Retinal pigment epithelial cell (primary cell): ENCODE measurements at places on chromosomes 2 and 18.

GRCh38 chr2:153403940-153404339 is 74.6 kb downstream of the RPRM start:
- DNase-seq, result no peak

GRCh38 chr2:19128148-19128547 is 230.3 kb downstream of the OSR1 start:
- no peak for DNase-seq

- no peak for DNase-seq
These were observed 17.4 kb downstream of the CLUL1 start for GRCh38 chr18:614193-614592.

- no peak for DNase-seq
These were observed 218.1 kb downstream of the ARHGAP15 start for GRCh38 chr2:143347271-143347695.

- DNase-seq, result no peak
These were observed 3.6 kb downstream of the PAPOLG start for GRCh38 chr2:60759654-60760053.

- DNase-seq, result no peak
These were observed 58.3 kb downstream of the FEZ2 start for GRCh38 chr2:36539631-36540030.

DNA sequence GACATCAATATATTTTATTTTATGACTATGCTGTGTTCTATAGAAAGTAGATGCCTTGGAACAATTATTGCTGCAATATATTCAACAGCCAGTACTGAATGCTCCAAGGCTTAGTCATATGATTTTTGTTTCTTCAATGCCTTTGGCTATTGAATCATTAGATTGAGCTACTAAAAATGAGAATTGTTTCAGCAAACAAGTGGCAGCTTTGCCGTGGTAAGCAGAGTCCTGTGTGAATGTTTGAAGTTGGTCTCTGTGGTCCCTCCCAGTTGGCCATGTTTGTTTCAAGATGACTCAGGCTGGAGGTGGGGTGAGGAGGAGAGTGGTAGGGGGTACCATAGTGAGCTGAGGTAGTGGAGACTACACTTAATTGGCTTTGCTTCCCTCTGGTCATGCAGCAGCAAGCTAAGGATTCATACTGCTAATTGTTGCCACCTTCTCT is 198.6 kb upstream of the EPAS1 start:
- DNase-seq, result no peak

GRCh38 chr2:236507393-236508085 is 62.1 kb upstream of the ACKR3 start:
- DNase-seq, result peak; percentile 15

- peak; percentile 29 for DNase-seq
These were observed 160.4 kb upstream of the PID1 start for GRCh38 chr2:229431327-229431954.

- peak; percentile 38 for DNase-seq
These were observed 7.0 kb downstream of the DGKD start for GRCh38 chr2:233361297-233361696.

DNA sequence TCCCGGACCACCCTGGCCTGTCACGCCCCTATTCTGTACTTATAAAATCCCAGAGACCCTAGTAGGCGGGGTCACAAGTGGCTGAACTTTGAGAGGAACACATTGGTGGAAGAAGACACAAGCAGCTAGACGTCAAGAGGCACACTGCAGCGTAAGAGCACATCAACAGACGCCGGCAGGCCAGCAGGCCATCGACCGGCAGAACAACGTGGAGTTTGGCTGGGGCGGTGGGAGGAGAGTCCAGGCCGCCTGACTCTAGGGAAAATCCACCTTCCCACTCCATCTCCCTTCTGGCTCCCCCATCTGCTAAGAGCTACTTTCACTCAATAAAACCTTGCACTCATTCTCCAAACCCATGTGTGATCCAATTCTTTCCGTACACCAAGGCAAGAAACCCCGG is 601.8 kb upstream of the CDH2 start:
- no peak for DNase-seq

GRCh38 chr2:172050479-172051125 is 34.7 kb upstream of the DLX1 start:
- DNase-seq, result no peak

- no peak for DNase-seq
These were observed 50.1 kb upstream of the CRACDL start for GRCh38 chr2:98985905-98986666.

DNA sequence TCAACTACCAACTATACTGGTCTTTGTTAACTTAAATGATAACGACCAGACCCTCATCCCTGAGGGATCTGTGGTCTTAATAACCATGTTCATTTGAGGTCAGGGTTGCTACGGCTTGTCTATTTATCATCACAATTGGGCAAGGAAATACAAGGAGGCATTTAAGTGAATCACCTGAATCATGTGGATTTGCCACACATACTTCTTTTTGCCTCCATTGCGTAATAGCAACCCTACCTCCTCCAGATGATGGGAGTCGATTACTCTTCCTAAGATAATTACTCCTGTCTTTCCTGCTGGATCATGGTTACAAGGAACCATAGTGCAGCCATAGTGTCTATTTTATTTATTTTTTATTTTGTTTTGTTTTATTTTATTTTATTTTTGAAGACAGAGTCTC is 42.2 kb downstream of the TAF4B start:
- DNase-seq, result no peak

GRCh38 chr2:96622544-96622943 is 15.6 kb downstream of the KANSL3 start:
- no peak for DNase-seq

GRCh38 chr18:59605633-59606192 is 91.5 kb downstream of the CCBE1 start:
- DNase-seq, result no peak

DNA sequence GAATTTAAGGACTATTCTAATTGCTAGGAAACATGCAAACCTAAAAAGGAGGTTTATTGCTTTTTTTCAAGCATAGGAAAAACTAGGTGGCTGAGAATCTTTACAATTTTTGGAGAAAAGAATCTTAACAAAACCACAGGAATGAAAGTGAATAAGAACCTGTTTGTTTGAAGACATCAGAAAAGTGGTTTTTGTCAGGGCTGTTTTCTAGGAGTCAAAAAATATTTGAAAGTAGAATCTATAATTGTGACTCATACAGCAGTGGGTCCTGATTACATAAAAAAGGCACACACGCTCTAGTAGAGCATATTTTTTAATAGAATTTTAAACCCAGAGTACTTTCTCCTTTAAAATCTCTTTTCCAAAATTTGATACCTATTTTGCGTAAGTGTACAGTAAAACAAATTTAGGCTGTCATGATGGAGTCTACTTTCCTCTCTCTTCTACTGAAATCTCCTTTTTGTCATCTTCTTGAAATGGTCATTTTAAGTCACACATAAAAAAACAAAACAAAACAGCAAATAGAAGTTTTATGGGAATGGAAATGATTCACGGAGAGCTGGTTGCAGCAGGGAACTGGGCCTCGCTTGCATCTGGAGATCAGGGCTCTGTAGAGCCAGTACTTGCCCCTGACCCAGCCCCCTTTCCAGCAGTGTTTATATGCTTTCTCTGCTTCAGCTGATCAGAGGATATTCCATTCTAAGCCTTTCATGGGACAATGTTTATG is 59.1 kb upstream of the PELI1 start:
- DNase-seq, result no peak

DNA sequence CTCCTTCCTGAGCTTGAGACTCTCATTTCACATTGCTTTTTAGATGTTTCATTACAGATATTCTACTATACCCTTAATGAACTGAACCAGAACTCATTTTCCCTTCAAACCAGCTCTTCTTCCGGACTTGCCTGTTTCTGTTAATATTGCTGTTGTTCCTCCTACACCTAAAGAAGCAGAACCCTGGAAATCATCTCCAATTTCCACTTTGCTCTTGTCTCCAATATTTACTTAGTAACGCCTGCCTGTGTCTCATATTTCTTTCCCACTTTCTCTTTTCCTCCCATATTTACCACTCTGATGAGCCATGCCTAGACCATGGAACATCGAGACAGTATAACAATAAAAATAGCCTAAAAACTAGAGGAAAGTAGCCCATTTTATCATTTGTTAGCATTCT is 17.9 kb upstream of the GMCL1 start:
- no peak for DNase-seq

DNA sequence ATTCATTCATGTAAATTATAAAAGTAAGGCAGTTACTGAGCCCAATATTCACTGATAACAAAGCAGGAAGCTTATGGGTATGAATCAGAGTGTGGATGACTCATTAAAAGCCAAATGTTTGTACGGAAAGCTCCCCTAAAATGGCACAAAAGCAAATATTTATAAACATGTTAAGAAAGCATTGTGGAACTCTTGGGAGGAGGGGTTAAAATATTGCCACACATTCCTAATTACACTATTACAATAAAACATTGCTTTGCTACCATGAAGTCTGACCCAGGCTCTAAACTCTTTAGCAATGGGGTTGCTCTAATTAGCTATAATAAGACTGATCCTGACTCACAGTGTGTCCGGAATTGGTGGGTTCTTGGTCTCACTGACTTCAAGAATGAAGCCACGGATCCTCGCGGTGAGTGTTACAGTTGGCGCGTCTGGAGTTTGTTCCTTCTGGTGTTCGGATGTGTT is 110.9 kb downstream of the NAB1 start:
- DNase-seq, result peak; percentile 69

- DNase-seq, result no peak
These were observed 154.3 kb upstream of the DOCK10 start for GRCh38 chr2:225196579-225196978.

DNA sequence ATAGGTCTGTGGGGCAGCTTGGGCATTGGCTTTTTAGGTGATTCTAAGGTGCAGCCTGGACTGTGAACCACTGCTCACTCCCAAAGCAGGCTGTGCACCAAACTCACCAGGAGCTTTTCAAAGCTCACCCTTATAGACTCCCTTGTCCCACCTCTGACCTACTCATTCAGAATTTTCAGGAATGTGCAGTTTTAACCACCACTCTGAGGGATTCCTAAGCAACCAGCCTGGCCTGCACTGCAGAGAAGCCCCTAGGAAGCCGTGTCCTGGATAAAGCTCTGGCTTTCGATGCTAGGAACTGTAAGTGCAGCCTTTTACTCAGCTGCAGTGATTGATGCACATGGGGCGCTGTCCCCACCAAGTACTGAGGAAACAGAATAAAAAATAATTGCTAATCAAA is 33.0 kb downstream of the MRO start:
- DNase-seq, result no peak

DNA sequence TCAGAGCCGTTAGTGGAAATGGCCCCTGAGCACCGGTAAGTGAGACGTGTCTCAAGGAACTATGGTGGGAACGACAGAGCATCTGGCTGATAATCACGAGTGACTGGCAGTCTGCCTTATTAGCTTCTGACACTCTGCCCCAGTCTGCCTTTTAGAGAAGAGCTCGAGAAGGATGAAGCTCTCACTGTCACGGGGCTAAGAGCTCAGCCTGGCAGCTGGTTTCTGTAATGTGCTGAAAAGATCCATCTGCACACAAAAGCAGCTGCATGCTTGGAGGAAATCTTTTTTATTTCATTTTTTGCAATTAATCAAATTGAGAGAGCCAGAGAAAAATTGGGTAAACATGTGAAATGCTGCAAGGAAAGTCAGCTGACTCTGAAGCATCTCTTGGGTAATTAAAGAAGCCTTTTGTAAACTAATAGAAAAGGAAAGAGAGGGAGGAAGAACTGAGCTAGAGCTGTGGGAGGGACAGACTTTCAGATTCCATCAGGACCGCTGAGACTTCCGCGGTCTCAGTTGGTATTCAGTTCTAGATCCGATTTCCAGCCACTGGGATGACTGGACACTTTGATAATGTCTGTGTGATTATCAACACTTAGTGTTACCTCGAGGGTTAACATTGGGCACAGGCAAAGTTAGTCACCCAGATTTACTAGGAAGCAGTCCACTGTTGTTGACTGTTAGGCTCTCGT is 24.4 kb downstream of the MBP start:
- DNase-seq, result peak; percentile 75

DNA sequence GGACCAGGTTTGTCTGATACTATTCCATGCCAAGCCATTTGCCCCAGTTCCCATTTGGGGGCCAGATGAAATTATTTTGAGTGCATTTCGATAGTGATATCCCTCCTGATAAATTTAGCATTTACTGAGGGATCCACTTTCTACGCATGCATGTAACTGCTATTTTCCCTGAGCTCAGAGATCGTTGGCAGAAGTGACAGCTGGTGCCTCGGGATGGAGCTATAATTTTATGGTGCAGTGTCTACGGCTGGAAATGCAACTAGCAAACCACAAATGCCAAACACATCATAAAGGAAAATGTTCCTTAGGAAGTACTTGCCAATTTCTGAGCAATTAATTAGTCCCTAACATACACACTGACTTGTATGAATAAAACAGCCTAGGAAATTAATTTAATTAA is 254.8 kb downstream of the SLC8A1 start:
- no peak for DNase-seq

- DNase-seq, result peak; percentile 96
These were observed at the start of gene SIX3 for GRCh38 chr2:44941551-44942234. Gene SIX3, plus strand, starts transcription at chr2:44941702. Its CDS starts 403 bp downstream, at chr2:44942105.

- no peak for DNase-seq
These were observed 213.4 kb upstream of the BOD1L2 start for GRCh38 chr18:56933472-56933871.

- no peak for DNase-seq
These were observed at the start of gene PLA2R1 for GRCh38 chr2:160062292-160063005. Gene PLA2R1, minus strand, starts transcription at chr2:160062615. Its CDS starts 212 bp downstream, at chr2:160062403.

- no peak for DNase-seq
These were observed 10.5 kb downstream of the COL3A1 start for GRCh38 chr2:188984680-188985079.

- DNase-seq, result no peak
These were observed 155.2 kb upstream of the COL3A1 start for GRCh38 chr2:188819011-188819410.

DNA sequence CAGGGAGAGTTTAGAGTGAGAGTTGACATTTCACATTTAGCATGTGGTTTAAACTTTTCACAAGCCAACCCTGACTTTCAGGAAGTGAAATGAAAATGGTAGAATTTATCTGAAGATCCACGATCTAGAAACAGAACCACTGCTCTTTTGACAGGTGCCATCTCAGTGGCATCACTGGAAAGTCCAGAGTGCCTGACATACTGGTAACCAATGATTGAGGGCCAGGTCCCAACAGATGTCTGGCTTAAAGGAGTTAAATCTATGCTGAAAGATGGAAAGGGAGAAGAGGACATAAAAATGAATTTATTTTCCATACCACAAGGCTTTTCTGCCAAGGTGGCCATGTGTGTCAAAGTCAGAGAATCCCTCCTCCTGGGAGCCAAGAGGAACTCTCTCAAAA is 2.7 kb downstream of the IL36G start:
- no peak for DNase-seq

DNA sequence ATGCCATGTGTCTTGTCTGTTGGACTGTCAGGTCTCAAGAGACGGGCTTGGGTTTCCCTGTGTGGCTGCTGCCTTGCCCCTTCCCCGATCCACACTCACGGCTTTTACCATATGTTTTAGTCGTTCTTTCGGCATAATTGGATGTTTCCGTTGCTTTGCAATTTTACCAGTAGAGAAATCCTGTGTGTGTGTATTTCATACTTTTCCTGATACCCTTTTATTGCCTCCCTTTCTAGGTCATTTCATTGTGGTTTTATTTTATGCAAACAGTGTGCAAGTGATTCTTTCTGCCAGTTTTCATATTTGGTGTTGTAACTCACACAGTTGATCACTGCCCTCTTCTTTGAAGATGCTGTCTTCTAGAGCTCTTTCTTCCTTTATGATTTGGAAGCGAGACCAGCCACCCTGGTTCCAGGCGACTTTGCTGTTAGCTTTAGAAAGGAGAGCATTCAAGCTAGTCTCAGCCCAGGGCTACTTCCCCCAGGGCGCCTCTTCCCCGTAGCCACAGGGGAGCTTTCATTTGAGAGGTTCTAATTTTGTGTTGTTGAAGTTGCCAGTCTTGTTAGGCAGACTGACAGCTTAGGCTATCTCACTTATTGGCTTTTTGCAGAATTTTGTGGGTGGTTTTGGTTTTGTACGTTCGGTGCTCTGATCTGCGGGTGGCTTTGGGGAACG is 17.0 kb downstream of the SH3BP4 start:
- DNase-seq, result no peak
